ENCODE measurements at places on chromosomes 1 and 21.

DNA sequence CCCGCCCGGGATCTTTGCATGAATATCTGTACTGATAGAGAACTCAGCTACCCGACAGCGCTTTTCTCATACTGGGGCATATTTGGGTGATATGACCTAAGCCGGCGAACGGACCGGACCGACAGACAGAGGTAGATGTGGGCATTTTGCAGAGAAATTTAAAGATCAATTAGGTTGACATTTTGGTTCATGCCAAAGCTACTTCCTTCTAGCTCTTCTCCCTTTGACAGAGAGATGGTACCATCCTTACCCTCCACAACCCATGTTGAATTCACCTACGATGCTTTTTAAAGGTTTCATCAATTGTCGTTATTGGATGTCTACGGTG is 459 bp downstream of the ARV1 start:
- DNase-seq = no peak

GRCh38 chr1:212667223-212668139 is 32.2 kb downstream of the BATF3 start:
- DNase-seq = no peak

- DNase-seq = no peak
Measured at GRCh38 chr1:14735841-14736240, 137.4 kb downstream of the KAZN start.

- DNase-seq = no peak
Measured at GRCh38 chr1:225875044-225875815, 7.0 kb downstream of the TMEM63A start.

GRCh38 chr1:170729225-170730002 is 65.5 kb downstream of the PRRX1 start:
- DNase-seq = no peak

DNA sequence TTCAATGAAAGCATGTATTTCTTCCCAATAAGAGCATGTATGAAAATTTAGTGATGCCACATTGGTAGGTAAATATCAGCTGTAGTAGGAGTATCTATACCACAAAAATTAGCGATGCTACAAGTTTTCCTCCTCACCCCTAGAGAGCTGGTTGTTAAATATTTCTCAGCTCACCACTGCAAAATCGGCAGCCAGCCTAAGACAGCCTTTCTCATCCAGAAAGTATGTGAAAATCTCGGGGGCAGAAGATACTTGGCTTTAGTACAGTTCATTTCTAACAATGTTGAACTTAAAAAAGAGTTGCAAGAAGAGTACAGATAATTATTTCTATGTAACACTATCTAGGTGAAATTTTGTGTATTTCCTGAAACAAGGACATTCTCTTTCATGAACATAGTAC is 235.4 kb downstream of the TPR start:
- no peak for DNase-seq

GRCh38 chr1:55987491-55988249 is 591.7 kb downstream of the PLPP3 start:
- no peak for DNase-seq

GRCh38 chr1:40840526-40841323 is 21.4 kb downstream of the CITED4 start:
- DNase-seq = no peak
